Parietal lobe (tissue), 2 donors: ENCODE measurements at places on chromosomes 5 and 9. TPM values are rescaled to one million over a fixed set of nuclear protein-coding genes. Genes with fewer than 3 reads are reported as not detected.

The SLC36A3 gene
- not detected for total RNA-seq

The TEK gene
- 7.2 TPM for total RNA-seq

The SLCO6A1 gene
- total RNA-seq: 0.31 TPM

The RPL7A gene
- total RNA-seq: 912 TPM

The CYFIP2 gene
- 186 TPM for total RNA-seq
